ENCODE measurements at places on chromosomes 11 and 22.

DNA sequence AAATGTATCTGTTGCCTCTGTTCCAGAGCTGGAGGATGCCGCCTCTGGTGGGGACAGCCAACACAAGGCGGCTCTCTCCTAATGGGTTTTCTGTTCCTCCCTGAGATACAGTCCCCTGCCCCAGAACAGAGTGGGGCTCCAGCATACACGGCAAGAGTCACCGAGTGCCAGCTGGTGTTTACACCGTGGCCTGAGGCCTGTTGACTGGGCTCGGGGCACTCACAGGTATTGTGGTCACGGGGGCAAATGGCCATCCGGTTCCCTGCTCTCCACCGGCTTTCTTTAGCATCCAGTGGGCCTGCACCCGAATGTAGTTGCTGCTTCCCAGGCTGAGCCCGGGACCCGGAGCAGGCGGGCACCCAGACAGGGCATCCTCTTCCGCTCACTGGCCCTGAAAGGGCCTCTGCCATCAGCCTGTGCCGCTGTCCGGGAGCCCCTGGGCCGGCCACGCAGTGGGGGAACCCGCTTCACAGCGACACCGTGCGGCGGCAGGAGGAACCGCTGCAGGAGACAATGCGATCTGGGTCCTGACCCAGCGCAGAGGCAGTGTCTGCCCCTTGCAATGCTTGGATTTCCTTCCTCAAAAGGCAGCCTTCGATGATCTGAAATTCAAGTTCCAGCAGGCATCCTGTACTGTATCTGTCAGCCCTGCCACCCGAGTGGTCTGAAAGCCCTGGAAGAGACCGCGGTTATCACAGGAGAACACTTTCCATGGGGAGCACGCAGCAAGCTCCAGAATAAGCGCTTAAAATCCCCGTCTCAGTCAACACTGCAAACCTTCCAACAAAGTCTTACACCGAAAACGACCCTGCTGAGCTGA is 859 bp upstream of the KRTAP5-5 start:
- DNase-seq = no peak

DNA sequence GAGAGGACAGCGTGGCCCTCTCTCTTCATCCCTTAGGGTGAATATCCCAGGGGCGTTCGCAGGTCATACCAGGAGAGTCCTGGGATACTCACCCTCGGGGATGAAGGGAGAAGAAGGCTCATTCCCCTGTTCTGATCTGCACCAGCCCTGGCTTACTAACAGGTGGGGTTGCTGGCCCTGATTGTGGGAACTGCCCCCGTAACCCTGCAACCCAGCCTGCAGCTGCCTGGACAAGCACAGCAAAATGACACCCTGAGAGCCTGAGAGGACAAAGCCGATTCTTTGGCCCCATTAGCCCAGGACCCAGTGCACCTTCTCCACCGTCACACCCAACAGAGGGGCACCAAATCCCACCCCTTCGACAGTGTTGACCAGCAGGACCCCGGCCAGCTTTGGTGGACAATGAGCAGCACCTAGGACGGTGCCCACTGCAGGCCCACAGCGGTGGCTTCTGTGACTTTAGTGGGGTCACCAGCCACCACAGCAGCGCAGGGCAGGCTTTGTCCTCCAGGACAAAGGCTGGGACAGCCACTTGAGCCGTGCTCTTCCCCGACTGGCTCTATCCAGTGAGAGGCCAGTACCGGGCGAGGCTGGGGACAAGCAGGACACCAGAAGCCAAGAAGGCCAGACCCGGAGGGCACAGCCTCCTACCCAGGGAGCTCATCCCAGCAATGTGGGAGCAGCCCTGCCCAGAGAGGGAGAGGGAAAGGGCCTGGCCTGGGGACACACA is 98.5 kb upstream of the RTL6 start:
- no peak for DNase-seq

DNA sequence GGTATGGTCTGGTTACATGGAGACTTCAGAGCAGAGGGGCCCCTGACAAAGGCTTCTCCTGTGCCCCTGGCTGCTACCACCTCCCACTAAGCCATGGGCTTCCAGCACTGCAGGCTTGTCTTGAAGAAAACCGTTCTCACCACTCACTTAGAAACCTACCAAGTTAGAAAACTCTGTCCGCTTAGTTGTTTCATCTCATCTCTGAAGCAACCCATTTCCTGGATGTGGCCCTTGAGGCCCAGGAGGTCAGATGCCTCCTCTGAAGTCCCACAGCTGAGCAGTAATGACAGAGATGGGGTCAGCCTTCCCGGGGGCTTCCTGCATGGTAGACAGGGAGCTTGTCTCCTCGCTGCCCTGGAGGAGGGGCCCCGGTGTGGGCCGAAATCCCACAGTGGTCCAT is 12.9 kb downstream of the CSF2RB start:
- DNase-seq = no peak

- DNase-seq = peak; percentile 30
Observed at GRCh38 chr11:125300791-125301218, 136.3 kb downstream of the PKNOX2 start.

- DNase-seq = no peak
Observed at GRCh38 chr22:49284056-49284784, 543.5 kb downstream of the BRD1 start.

DNA sequence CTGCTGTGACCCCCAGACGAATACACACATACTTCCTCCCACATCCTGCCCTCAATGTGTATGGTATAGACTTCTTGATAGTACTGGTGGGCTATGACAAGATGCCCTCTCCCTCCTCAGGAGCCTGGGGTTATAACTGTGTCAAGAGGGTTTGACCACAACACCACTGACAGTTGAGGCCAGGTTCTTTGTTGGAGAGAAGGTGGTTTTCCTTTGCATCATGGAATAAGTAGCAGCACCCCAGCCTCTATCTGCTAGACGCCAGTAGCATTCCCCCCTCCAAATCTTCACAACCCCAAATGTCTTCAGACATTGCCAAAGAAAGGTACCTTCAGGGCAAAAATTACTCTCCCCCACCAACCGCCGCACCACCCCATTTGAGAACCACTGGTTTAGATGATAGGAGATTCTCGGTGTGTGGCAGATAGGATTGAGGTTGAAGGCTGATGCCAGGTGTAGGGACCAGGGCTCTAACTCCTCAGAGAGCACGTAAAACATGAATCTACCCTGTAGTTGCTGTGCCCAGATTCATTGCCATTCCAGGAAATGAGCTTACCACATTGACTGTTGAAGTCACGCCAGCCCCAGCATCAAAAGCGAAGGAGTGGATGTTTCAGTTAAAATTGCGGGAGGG is 5.5 kb upstream of the MYO18B start:
- no peak for DNase-seq

DNA sequence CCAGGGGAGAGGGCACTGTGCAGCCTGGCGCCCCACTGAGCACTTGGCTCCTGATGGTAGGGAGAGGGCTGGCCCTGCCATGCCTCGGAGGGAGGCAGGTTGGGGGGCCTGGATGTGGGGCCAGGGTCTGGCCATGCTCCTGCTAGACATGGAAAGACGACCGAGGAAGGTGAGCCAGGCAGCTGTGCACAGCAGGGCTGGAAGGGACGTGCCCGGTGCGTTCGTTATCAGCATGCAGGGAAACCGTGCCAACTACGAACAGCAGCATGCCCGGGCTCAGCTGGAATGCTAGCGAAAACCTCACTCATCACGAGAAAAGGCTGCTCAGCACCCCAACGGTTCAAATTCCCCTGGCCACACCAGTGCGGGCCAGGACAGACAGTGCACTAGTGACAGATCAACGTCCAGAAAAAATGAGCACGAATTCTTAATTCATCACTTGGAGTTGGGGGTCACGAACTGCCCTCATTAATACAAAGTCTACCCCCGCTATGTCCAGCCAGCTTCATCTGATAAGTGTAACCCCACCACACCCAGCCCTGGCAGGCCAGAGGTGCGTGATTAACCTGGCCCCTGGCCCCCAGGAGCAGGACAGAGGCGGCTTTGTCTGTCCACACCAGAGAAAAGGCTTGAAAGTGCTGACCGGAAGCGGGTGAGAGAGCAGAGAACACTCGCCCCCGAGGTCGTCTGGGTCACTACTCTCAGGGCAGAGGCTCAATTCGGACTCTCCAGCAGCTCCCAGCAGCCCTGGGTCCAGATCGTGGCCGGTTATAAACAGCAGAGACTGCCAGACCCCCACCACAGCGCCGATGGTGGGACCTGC is 84.2 kb downstream of the CELSR1 start:
- DNase-seq = no peak

- DNase-seq = no peak
Observed at GRCh38 chr22:19554834-19555404, 30.7 kb upstream of the CLDN5 start.

- DNase-seq = no peak
Observed at GRCh38 chr22:22833488-22833887, 54.1 kb upstream of the IGLL5 start.

DNA sequence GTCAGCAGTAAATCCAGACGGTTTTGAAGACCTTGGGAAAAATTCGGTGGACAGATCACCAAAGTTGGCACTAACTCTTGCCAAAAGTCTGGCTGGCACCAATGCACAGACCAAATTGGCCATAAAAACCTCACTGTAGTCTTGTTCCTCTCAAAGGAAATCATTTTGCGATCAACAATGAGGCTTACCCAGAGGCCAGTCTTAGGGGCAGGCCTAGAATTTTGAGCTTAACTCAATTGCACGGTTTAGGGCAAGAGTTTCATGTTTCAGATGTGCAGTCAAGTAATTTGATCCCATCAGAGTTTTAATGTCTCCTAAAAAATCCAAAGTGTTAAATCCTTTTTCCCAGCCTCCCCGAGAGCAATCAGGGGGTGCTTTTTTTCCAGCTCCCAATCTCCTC is 19.0 kb downstream of the MPPED2 start:
- no peak for DNase-seq

- DNase-seq = no peak
Observed at GRCh38 chr22:27647540-27647939, 154.0 kb downstream of the MN1 start.

DNA sequence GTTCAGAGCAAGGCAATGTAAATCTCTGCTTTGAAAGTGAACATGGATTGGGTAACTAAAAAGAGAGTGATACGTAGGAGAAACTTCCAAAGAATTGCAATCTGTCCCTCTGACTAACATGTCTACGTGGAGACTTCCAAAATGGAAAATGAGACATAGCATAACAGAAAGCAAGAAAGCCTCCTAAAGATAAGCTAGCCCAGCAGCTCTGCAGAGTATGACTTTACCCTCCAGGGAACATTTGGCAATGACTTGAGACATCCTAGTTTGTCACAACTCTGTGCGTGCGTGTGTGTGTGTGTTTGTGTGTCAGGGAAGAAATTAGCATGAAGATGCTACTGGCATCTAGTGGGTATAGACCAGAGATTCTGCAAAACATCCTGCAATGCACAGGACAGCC is 817.4 kb downstream of the NTM start:
- peak; percentile 18 for DNase-seq

DNA sequence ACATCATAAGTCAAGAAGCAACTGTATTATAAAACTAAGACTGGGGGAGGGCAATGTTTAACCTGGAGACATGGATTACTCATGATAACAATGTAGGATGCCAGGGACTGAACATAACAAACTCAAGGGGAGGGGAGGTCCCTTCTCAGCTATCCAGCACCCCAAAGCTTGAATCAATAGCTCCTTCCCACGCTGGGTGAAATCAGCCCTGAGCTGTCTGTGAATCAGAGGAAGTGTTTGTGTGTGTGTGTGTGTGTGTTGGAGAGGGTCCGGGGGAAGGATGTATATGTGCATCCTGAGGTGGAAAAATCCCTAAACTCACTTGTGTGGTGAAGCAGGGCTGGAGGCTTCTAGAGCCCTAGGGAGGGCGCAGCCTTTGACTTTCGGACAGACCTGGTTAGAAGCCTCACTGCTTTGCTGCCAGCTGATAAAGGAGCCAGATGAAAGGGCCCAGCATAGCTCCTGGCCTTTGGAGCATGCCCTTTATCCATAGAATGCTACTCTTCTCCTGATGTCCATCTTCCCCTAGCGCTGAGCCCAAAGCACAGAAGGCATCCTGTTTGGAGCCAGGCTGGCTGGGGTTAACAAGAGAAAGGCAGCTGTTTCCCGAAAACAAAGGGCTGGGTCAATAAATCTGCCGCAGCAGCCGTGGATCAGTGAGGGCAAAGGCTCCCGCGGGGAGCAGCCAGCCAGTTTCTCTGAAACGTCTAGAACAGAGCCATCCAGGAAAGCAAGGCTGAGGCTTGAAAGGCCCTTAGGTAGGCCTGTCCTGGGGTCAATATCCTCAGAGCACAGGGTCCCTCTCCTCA is 35.8 kb downstream of the TNKS1BP1 start:
- peak; percentile 91 for DNase-seq

DNA sequence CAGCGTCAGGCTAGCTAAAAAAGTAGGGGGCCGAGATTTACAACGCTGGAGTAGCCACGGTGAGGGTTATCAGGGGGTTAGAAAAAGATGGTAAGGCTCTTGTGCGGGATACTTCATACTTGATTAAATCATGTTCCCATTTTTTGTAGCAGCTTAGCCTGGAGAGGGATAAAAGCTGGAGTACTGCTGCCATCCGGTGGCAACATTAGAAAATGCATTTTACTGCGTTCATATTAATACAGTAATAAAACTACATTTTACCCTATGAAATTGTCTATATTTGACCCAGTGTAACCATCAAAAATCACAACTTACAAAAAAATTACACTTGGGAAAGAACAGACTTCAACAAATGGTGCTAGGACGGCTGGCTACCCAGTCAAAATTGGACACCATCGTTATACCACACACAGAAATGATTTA is 17.3 kb downstream of the RPUSD4 start:
- no peak for DNase-seq

GRCh38 chr11:128615612-128616011 is 28.3 kb upstream of the ETS1 start:
- no peak for DNase-seq

DNA sequence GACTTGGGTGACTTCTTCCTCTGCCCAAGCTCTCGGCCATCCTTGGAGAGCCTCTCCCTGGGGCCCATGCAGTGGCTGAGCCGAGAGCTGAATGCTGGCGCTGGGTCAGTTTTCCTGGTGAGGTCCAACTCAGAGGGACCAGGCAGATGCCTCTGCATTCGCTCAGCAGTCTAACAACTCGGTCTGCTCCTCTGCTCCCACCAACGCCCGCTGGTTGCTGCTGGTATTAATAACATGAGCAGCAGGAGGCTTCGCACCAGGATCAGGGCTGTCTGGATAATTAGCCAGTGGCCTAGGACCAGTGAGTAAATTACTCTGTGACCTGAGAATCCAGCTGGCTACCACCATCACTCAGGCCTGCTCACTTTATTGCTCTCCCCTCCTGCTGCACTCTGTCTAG is 77.7 kb upstream of the FAM181B start:
- no peak for DNase-seq

DNA sequence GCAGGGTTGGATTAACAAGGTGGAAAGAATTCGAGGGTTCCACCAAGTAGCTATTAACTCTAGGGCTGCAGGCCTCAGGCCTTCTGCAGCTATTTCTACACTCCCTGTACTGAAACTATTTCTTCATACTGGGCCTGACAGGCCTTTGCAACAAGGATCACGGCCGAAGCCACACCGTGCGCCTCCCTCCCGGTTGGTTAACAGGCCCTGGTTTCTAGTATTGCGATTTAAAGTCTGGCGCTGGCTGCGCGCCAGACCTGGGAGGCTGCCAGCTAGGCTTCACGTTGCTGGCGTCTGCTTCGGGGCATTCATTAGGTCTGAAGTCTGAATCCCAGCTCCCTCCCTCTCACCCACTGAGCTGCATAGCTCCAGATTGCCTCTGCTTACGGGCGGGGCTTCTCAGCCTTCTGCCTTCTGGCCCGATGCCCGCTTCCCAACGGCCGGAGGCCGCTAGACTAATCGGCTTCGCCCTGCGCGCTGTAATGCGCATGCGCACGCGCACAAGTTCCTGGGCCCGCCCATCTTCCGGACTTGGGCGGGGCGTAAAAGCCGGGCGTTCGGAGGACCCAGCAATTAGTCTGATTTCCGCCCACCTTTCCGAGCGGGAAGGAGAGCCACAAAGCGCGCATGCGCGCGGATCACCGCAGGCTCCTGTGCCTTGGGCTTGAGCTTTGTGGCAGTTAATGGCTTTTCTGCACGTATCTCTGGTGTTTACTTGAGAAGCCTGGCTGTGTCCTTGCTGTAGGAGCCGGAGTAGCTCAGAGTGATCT is 1.6 kb downstream of the LDHA start:
- peak; percentile 98 for DNase-seq

All from skeletal muscle cell (primary cell).